Kidney epithelial cell (primary cell): ENCODE measurements at places on chromosomes 4 and X. TPM values are rescaled to one million over a fixed set of nuclear protein-coding genes. Genes with fewer than 3 reads are reported as not detected.

- no peak for DNase-seq
These were observed 882.9 kb downstream of the FSTL5 start for GRCh38 chr4:161280929-161281328.

DNA sequence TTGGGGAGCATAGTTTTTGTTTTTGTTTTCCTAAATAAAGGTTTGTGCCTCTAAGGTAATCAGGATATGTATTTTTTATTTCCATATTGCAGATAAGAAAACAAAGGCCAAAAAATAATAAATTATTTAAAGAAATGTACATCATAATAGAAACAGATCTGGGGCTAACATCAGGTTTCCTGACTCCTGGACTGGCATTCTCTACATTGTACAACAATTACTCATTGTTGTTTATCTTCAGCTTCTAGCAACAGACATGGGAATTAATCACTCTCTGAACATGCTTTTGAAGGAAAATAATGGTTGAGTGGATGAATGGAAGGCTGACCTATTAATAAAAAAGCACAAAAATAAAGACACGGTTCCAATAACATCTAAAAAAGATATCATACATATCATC is 146.2 kb downstream of the KCNIP4 start:
- DNase-seq: peak; percentile 66

- DNase-seq: no peak
These were observed 139.2 kb upstream of the AGTR2 start for GRCh38 chrX:116031331-116031730.

Gene IQSEC2
- 5.4 and 7.2 TPM in 2 replicates for total RNA-seq

- DNase-seq: no peak
These were observed 41.5 kb downstream of the REELD1 start for GRCh38 chr4:146255874-146256273.

DNA sequence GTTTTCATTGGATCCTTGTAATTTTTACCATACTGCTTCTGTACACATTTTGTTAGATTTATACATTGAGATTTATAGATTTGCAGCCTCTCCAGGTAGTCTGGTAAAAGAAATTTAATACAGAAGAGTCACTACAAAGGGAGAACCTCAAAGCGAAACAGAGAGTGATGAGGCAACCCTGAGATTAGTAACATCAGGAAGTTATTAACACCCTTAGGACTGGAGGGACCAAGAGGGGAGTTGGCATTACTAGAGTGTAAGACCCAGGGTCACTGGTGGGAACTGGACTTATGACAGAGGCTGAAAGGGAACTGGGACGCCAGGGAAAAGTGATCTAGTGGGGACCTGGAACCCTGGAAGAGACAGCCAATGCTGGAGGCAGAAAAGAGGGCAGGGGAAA is 20.6 kb upstream of the MAML3 start:
- DNase-seq: no peak

- DNase-seq: no peak
These were observed 135.1 kb upstream of the PACRGL start for GRCh38 chr4:20565075-20565721.

GRCh38 chrX:104935581-104935980 is 284.9 kb downstream of the TEX13A start:
- no peak for DNase-seq

DNA sequence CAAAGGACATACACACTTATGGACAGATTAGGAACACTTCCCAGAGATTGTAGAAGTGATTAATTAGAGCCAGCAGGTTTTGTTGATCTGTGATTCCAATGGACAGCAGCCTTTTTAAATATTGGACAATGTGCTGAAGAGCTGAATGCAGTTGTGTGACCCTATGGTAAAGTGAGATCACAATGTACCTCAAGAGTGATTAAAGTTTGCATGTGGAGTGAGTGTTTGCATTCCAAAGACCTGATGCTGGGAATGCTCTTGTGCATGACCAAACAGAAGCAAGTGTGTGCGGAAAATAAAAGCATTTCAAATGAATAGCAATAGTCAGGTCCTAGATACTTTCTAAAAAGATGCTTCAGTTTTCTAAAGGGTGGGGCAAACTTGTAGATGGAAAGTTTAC is 154.1 kb downstream of the BANK1 start:
- peak; percentile 65 for DNase-seq

Gene AKAP17A
- 54.4 and 57.6 TPM in 2 replicates for total RNA-seq
